Suppressor macrophage treated with lipopolysaccharide for 1 hour (primary cell): ENCODE measurements at places on chromosomes 7 and 10.

- DNase-seq: peak; percentile 93
Observed at GRCh38 chr7:55533050-55533728, 39.1 kb downstream of the VOPP1 start.

DNA sequence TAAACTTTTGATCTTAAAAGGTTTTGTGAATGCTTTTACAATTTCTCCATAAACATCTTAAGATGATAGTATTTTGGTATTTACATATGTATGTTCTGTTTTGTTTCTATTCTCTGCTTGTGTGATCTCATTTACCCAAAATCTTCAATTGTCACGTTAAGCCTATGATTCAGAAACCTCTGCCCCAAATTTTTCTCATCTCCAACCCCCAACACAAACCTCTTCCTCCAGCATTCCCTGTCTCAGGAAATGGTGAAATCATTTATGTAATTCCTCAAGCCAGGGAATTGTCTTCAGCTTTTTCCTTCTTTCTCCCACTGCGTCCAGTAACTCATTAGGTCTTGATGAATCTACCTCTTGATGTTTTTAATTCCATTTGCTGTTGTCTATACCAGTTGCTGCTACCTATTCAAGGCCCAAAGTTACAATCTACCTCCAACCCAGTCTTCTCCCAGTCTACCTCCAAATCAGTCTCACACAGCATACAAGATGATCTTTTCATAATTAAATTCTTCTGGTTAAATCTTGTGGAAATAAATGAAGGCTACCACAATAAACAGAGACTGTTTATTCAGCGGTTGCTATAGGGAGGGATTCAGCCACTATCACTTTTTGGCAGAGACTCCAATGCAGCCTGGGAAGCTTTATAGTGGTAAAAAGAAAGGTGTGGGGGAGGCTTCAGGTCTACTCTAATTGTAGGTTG is 5.8 kb downstream of the CFAP69 start:
- no peak for DNase-seq

DNA sequence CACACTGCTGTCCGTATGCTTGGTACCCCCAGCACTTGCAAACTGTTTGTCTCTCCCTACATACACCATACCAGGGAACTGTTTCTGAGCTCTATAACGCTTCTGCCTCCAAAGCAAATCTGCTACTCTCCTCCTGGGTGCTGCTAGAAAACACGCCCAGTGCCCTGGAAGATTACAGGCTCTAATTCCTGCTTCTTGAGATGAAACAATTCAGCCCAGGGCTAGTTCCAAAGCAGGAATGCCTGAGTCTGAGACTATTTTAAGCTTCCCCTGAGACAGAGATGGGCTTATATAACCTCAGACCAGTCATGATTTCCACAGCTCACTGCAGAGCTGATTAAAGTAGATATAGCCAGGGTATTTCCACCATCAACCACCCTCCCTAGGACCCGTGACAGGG is 327.1 kb downstream of the GPR158 start:
- no peak for DNase-seq

DNA sequence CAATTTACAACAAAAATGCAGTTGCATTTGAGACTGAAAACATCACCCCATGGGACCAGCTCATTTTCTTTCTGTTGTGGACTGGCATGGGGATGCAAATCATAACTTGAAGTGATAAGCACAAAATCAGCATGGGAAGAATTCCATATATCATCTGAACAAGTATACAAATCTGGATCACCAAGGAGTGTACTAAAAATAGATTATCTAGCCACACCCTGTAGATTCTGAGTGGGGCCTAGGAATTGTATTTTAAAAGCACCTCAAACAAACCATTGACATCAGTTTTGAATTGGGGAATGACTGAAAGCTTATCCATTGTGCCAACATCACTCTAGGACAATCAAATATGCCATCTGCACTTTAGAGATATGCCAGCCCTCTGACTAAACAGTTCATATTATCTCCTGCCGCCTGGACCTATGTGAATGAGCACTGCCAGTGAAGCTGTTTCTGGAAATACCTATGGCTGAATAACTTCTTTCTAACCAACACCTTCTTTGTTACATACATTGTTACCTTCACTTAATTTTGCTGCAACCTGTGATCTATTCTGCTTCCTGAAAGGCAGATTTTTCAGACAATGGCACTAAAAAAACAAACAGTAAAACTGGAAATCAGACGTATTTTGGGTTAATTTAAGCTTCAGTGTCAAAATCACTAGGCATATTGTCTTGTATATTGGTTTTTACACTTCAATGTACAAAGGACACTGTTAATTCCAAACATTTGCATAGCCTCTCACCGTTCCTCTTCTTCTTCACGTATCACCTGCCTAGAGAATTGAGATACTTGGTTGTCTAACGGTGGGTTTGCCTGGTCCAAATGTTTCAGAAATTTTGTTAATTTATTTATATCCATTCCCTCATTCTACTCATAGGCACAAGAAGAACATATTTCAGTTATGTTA is 42.4 kb upstream of the HGF start:
- no peak for DNase-seq

GRCh38 chr7:114422507-114423501 is 8.2 kb downstream of the FOXP2 start:
- no peak for DNase-seq

DNA sequence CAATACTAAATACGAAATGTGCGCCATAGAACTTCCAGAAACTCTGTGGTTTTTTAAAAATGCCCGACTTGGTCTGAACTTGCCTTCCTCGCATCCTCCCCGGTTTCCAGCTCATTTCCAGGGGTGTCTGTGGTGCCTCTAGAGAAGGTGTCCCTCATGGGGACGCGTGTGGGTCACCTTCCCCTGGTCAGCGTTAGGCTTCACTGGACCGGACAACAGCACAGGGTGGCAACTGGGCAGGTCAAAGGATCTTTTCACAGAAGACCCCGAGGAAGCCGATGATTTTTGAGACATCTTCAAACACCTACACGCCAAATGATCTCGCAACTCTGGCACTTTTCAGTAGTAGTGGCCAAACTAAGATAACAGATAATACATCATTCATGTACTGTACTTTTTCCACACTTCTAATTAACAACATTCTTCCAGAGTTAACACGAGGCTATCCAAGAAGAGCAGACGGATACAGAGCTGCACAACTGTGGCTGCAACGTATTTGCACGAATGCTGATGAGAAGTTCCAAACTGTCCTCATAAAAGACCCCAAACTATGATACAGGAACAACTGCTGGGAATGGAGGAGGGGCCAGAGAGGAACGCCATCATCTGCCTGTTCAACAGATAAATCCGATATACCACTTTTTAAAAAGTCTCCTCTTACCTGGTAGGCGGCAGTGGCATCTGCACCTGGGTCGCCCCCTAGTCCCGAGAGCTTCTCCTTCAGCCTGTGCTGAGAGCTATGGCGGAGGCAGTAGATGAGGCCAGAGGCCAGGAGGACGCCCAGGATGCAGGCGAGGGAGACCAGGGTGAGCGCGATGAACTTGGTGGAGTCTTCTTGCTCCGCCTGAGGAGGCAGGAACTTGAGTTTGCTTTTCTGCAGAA is 345.5 kb downstream of the DNAJB6 start:
- DNase-seq: peak; percentile 12

GRCh38 chr7:80511964-80512363 is at the start of gene GNAT3:
Gene GNAT3, minus strand, starts transcription at chr7:80512064. Its CDS starts 138 bp downstream, at chr7:80511926.
- DNase-seq: no peak

DNA sequence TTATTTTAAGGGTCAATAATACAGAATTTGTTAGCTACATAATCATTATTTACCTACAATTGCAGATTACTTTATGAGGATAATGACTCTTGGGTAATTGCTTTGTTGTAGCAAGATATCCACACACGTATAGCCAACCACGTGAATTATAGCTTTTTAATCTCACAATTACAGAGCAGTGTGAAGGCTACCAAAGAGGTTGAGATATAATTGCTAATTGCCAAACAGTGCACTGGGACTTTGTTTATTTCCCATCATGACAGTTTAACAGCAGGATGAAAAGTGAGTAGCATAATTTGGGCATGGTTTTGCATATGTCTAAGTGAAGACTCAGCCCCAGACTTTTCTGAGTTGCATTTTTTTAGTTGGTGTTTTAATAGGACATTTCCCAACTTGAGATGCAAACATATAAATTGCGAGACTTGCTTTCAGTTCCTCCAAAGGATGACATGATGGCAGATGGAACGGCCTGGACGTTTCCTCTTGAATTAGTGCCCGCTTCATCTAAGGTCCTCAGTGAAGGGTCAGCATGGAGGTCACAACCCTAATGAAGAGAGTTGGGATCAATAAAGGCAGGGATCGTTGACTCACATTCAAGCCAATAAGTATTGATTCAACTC is 180.7 kb upstream of the GPR26 start:
- peak; percentile 79 for DNase-seq

GRCh38 chr7:95209276-95209675 is 115.1 kb downstream of the PON1 start:
- DNase-seq: no peak

GRCh38 chr7:122532406-122533269 is 166.3 kb downstream of the RNF133 start:
- no peak for DNase-seq

GRCh38 chr10:22479419-22479818 is 134.1 kb downstream of the SPAG6 start:
- no peak for DNase-seq

DNA sequence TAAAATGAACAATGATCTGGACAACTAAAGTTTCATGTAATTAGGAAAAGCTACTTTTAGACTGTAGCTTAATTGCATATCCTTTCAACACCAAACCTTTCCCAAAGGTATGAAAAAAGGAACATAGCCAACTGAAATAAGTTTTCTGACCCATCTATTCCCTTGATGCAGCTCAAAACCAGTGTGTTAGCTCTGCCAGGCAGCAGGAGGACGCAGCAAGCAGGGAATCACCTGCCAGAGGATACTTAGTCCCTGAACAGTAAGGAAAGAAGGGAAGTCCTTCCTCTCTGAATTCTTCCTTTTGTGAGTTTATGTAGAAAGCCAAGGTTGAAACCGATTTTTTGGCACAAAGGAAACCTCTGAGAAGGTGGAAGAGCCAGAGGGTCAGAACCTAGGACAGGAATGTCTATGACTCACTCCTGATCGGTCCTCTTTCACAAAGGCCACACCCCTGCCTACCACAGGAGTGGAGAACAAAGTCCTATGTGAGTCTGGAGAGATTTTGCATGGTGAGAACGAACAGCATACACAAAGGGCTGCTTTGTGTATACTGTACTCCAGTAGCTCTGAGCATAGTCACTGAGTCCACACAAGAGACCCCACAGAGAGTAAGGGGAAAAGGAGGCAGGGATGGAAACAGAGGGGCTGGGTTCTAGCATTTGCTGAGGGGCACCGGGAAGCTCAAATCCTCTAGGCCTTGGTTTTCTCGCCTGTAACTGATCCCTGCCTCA is 68.8 kb upstream of the GSDME start:
- DNase-seq: no peak

DNA sequence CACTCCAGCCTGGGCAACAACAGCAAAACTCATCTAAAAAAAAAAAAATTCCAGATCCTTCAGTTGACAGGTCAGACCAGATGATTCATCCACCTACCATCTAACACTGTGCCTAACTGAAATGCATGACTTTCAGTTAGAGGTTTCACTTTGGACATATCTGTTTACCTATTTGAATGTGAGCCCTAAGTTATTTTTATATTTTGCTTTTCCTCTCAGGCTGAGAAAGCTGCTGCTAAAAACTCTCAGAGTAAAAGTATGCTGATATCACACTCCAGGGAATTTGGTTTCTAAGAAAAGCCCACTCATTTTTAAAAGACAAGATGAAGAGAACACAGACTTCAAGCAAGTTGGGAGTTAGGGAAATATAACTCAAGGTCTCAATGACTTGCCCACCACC is 126.0 kb downstream of the SGMS1 start:
- DNase-seq: no peak

- no peak for DNase-seq
Observed at GRCh38 chr7:86955895-86956503, 103.5 kb downstream of the ELAPOR2 start.

- no peak for DNase-seq
Observed at GRCh38 chr7:41385996-41386395, 316.9 kb downstream of the INHBA start.

GRCh38 chr10:6056411-6057135 is 5.6 kb downstream of the IL2RA start:
- peak; percentile 36 for DNase-seq

DNA sequence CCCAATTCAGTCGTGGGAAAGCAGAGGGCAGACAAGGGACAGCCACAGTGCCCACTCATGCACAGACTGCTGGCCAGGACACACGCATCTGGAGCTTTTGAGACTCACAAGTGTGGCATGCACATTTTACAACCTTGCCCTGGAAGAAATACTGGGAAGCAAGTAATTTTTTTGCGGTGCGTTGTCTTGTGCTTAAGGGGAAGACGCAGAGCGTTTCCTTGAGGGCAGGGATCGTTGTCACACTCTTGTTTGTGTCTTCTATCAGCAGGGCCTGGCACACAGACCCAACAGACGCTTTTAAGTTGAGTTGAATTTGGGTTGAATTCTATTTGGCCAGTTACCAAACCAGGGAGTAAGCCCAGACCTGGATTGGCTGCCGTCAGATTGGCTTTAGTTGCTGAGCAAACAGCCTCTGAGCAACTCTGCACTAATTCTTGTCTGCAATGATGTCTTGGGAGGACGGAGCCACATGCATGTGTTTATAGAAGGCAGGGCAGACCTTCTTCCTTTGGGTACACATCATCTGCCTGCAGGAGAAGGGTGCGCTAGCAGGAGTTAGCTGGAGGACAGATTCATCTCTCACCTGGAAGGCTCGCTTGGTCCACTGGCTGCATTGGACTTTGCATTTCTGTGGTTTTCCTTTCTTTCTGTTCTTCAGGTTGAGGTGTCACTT is 38.4 kb downstream of the IL2RA start:
- DNase-seq: no peak

GRCh38 chr10:101824736-101825135 is 6.5 kb upstream of the OGA start:
- DNase-seq: no peak

DNA sequence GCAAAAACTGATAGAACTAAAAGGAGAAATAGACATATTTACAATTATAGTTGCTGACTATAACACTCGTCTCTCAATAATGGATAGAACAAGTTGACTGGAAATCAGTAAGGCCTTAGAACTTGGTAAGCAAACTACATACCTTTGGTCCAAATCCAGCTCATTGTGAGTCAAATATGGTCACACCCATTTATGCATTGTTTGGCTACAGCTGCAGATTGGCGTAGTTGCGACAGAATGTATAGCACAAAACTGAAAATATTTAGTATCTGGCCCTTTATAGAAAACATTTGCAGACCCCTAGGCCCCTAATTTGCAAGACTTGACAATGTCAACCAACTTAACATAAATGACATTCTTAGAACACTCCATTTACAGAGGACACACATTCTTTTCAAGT is 103.6 kb upstream of the EGR2 start:
- no peak for DNase-seq

GRCh38 chr10:12559578-12560178 is 210.3 kb downstream of the CAMK1D start:
- DNase-seq: no peak
